ENCODE measurements at places on chromosomes 6 and 20.

- DNase-seq: no peak
These were observed 182.8 kb downstream of the ZDHHC14 start for GRCh38 chr6:157563611-157564284.

DNA sequence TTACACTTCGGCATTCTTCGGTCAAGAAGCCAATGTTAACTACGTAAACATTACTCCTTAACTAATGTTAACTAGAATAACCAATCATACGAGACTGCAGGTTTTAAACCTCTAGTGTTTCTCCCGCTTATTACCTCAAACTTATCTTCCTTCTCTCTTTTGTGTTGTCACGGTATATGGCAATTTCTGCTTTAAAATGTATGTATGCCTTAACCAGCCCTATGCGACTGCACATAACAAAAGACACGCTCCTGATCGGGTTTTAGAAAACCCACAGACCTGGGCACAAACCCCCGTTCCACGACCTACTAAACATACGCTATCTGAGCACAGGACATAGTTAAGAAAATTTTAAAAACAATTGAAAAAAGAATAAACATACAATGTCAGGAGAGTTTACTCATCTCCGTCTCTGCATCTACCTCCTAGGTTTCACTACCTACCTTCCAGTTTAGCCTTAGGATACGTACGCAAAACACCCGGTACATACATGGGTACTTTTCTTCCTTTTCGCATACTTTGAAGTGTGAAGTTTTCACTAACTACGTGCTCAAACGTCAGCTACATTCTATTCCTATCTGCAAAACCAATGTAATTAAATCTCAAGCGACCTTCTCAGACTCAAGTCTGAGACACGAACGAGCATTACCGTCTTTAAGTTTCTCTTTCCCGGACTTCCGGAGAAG lies 1.1 kb downstream of the CD164 start:
- DNase-seq: no peak

GRCh38 chr6:82954937-82955577 lies 110.6 kb downstream of the UBE3D start:
- no peak for DNase-seq

GRCh38 chr20:13819885-13820645 lies 35.2 kb downstream of the NDUFAF5 start:
- no peak for DNase-seq

GRCh38 chr6:4560221-4561077 lies 215.8 kb upstream of the CDYL start:
- DNase-seq: no peak

DNA sequence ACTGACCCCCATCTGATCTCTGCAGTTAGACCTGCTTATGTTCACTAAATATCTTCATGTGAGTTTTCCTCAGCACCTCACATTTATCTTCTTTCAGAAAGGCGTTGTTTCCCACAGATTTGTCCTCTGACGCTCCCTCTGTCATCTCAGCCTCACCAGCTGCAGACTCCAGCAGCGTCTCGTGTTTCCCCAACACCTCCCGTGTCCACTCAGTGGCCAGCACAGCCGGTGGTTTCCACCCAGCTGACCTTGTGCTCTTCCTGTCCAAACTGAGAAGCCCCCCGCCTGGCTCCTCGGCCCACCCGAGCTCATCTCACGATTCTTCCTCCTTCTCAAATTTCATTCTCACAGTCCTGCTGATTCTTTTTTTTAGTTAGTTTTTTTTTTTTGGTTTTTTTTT lies 12.5 kb downstream of the ERMARD start:
- no peak for DNase-seq
